Stimulated activated CD4-positive, alpha-beta T cell treated with anti-CD3 and anti-CD28 coated beads, Interleukin-4, amount 100 ng/mL, for 4 hours (primary cell): ENCODE measurements at places on chromosomes 5 and 9.

DNA sequence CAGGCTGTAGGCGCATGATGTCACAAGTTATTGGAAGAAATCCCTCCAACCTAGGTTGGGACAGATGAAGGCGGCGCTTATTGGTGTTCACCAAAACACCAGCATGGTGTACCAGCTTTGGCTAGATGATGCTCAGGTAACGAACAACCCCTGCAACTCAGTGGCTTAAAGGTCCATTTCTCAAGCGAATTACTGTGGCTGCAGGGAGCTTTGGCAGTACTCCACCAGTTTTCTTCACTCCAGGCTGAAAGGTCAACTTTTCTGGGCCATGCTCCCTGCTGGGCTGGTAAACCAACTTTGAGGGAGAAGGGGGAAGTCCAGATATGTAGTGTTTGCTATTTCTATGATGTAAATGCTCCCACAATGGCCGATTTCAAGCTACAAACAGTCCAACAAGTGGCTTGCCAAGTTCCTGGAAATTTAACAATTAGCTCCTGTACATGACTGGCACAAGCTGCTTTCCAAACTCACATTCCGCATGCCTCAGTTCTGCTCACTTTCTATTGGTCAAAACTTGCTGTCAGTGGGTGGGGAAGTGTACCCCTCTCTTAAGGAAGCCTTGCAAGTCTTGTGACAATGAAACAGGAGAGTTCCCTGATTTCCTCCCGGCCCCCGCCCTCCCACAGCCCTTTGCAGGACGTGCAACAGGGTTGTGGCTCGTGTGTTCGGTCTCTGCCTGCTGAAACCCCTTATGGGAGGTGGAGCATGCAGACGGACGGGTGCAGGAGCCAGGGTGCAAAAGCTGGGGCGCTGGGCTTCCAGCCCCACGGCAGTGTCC lies 588 bp upstream of the ZBED3 start:
- no peak for DNase-seq

DNA sequence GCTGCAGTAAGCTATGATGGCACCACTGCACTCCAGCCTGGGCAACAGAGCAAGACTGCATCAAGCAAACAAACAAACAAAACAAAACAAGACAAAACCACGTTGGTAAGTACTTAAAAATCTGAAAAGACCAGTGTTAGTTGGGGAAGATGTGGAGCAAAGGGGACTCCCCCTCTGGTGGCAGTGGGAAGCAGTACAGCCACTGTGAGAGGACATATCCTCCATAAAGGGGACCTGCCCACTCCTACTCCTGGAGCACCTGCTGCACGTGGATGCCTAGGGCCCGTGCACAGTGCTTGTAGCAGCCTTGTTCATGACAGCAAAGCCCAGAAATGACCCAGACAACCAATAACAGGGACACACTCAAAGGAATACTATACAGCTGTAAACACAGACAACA lies 17.0 kb upstream of the IPPK start:
- DNase-seq = no peak

DNA sequence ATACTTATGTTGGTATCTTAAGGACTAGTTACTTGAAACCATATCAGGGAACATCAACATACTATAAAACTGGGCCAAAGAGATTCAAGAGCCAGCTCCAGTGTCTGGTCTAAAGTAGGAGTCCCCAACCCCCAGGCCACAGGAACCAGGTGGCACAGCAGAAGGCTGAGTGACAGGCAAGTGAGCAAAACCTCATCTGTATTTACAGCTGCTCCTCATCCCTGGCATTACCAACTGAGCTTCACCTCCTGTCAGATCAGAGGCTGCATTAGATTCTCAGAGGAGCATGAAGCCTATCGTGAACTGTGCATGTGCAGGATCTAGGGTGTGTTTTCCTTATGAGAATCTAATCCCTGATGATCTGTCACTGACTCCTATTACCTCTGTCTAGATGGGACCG lies 581.6 kb upstream of the CDH9 start:
- no peak for DNase-seq

DNA sequence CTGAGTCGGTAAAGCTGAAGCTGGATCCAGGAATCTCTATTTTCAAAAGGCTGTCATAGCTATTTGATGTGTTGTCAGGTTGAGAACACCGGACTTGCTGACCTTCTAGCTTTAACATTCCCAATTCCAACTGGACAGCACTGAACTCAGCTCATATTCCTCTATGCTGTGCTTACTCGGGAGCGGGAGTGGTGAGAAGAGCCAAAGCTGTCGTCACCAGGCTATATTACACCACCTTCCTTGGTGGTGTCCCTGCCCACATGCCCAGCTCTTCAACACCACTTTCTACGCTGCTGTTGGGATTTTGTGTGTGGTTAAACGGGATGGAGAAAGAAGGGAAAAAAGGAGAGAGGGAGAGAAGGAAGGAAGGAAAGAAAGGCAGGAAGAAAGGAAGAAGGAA lies 653.6 kb downstream of the RAB3C start:
- DNase-seq = no peak

DNA sequence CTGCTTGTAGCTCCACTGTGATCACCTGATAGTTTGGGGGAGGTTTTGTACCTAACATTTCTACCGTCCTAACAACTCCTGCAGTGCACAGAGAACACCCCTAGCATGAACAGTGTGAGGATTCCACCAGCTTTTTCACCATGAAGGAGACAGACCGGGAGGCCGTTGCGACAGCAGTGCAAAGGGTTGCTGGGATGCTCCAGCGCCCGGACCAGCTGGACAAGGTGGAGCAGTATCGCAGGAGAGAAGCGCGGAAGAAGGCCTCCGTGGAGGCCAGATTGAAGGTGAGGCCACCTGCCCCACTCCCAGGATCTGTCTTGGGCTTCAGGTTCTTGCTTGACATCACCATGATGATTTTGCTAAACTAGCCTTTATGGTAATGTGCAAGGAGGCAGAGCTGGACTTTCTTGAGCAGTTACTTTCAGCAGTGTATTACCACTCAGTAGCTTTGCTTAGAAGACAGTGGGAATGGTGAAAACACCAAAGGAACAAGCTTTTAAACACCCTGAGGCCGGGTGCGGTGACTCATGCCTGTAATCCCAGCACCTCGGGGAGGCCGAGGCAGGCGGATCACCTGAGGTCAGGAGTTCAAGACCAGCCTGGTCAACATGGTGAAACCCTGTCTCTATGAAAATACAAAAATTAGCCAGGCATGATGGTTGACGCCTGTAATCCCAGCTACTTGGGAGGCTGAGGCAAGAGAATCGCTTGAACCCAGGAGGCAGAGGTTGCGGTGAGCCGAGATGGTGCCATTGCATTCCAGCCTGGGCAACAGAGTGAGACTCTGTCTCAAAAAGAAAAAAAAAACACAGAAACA lies 3.3 kb downstream of the EXOC3 start:
- no peak for DNase-seq

DNA sequence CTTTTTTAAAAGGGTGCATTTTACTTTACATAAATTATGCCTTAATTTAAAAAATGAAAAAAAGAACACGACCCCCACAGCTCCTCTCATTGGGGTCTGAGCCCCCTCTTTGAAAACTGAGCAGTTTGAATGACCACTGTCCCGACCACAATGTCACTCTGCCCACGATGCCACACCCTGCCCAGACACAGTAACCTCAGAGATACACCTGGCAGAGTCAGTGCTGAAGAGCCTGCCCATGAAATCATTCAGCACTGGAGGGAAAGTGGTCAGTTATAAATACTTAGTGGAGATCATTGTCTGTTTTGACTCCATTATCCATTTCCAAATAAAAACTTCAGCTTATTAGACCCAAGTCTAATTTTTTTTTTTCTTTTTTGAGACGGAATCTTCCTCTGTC lies 49.3 kb downstream of the DNAJC21 start:
- DNase-seq = no peak

DNA sequence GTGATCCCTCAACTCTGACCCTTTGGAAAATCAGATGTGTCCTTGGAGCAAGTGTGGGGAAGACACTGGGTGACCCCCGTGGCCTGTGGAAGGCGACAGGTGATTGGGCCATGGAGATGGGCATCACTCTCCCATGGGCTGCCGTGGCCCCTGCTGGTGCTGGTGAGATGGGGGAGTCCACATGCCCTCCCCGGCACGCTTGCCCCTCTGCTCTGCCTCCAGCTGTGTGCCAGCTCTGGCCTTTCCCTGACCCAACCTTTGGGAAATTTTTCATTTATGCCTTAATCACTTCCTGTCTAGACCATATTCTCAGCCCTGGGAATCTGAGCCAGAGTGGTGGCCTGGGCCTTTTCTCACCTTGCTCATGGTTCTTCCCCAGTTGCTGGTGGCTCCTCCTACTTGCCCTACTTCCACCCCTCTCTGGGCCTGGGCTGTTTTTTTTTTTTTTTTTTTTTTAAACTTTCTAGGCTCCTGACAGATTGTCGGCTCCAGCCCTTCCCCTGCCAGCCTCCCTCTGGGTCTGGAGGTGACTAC lies 56.6 kb downstream of the RGS3 start:
- no peak for DNase-seq

DNA sequence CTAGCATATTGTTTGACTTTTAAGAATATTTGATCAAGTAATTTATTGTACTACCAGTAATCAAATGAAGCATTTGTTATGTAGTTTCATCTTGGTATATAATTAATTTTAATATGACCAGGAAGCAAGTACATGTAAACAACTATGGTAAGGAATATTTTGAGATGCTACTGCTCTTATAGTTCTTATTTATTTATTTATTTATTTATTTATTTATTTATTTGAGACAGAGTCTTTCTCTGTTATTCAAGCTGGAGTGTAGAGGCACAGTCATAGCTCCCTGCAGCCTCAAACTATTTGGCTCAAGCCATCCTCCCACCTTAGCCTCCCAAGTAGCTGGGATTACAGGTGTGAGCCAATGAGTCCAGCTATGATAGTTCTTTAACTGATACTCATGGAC lies 8.1 kb downstream of the PPIP5K2 start:
- DNase-seq = no peak

DNA sequence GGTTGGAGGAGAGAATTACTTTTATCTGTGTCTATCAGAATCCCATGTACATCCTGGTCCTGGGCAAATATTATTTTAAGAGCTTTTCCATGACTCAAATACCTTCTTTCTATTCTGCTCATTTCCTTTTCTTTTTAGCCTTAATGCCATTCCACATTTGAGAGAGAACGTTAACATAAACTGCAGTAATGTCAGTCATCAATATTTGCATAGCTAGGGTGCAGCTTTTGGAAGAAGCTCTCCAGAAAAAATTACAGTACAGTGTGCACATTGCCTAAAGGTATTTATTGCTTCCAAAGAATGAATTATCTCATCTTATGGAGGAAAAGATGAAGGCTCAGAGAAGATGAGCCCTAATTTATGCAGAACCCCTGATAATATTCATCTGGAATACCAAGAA lies 58.3 kb downstream of the INSYN2B start:
- no peak for DNase-seq

- no peak for DNase-seq
Observed at GRCh38 chr5:150398722-150399523, 13.8 kb downstream of the CD74 start.

DNA sequence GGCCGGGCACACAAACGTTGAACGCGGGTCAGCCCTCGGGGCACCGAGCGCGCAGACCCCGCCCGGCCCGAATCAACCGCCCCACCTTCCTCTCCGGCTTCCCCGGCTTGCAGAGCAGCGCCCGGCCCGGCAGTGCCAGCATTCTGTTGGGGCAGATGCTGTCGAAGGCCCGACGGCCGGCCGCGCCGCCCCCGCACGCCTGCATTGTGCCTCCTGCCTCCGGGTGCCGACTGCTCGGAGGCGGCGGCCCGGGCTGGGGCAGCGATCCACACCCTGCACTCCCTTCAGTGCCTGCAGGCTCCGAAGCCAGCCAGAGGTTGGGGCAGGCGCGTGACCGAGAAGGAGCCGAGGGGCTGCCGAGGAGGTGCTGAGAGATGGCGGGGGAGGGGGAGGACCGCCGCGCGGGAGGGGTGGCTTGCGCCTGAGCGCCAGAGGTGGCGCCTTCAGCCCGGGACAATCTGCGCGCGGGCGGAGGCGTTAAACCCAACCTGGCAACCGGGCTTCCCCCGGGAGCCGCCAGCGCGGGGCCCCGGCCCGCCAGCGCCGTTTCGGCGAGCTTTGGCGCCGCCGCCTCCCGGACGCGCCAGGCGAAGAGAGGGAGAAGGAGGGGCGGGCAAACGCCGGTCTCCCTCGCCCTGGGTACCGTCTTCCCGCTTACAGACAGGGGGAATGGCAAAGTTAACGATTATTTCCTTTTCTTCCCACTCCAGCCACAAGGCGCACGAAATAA lies at the start of gene MCIDAS:
MCIDAS (minus strand) TSS at position 382 of the 730 bp plus-strand sequence; CDS start at position 205, 177 bp downstream.
- peak; percentile 66 for DNase-seq

- DNase-seq = peak; percentile 2
Observed at GRCh38 chr5:79878721-79879336, 112.2 kb downstream of the MTX3 start.

DNA sequence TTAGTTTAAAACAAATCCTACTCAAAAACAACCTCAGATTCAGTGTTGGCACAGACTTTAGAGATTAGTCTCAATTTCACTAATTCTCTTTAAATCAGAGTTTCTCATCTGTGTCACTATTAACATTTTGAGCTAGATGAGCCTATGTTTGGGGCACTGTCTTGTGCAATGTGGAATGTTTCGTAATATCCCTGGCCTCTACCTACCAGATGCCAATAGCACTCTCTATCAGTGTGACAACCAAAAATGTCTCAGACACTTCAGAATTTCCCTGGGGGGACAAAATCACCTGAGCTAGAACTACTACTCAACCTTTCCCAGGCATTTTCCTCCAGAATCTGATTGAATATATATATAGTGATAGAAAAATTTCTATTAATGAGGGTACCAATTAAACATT lies 465.2 kb upstream of the RGMB start:
- no peak for DNase-seq

DNA sequence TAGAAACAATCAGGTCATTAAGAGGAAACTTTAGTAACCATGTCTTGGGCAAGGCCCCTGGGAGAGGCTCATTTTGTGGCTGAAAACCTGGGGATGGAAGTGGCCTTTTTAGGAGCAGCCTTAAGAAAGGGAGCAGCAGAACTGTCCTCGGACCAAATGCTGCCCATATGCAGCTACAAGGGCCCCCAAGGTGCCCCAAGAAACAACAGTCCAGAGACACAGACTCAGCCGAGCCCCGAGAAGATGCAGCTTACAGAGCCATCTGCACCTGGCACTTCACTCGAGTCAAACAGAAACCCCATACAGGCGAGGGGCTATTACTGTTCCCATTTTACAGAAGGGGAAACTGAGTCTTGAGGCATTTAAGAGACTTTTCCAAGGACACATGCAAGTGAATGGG lies 58.0 kb downstream of the COL23A1 start:
- no peak for DNase-seq
